ENCODE measurements at places on chromosomes 12 and 14.

- peak; percentile 54 for DNase-seq
Measured at GRCh38 chr12:120710805-120711296, 593 bp downstream of the UNC119B start.

DNA sequence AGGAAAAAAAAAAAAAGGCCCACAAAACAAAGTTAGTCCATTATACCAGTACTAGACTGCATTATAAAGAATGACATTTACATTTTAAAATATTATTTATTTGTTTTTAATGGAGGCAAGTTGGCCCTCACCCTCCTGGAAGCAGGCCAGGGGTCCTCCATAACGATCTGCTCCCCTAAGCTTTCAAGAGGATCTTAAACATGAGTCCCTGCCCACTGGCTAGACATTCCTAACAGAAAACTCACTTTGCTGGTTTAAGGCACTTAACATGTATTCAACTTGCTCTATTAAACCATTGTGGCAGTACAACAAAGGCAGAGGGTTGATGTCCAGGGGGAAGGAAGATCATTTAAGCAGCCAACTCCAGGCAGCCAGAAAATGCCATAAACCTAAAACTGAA lies 111.4 kb downstream of the STXBP6 start:
- no peak for DNase-seq

- no peak for DNase-seq
Measured at GRCh38 chr12:104736307-104736706, 221.8 kb downstream of the SLC41A2 start.

GRCh38 chr14:84144166-84144565 lies 1385.8 kb upstream of the FLRT2 start:
- DNase-seq: no peak

GRCh38 chr14:71783786-71784185 lies 148.4 kb upstream of the RGS6 start:
- no peak for DNase-seq

- no peak for DNase-seq
Measured at GRCh38 chr14:106395456-106396050, 869.2 kb downstream of the TMEM121 start.

GRCh38 chr14:51356381-51356780 lies 116.3 kb downstream of the TMX1 start:
- DNase-seq: no peak

GRCh38 chr12:106582641-106583230 lies at the start of gene RFX4:
Gene RFX4 (plus strand): TSS chr12:106583004. CDS start chr12:106583321, 317 bp downstream.
- DNase-seq: peak; percentile 30

- peak; percentile 77 for DNase-seq
Measured at GRCh38 chr14:106564058-106564643, 1037.8 kb downstream of the TMEM121 start.

DNA sequence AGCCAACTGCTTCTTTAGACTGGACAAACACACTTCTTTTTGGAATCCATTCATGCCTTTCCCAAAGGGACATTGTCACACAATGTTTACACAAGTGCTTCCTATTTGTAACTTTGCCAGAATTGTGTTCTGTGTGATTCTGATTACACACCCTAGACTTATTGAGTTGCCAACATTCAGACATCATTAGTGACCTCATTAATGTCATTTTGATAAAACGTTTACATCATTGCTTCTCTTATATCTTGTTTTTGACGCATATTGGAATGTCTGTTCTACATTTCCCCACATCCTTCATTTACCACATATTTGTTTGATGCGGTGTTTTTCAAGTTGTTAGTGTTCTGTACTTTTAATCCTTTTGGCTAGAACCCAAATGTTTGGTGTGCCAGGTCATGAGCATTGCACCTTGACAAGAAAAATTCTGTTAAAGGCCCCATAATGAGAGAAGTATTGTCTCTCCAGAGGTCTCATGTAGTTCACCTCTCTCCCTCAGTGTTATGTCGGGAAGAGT lies 305.5 kb downstream of the AEBP2 start:
- no peak for DNase-seq

- DNase-seq: no peak
Measured at GRCh38 chr14:90405755-90406154, 8.9 kb downstream of the CALM1 start.

DNA sequence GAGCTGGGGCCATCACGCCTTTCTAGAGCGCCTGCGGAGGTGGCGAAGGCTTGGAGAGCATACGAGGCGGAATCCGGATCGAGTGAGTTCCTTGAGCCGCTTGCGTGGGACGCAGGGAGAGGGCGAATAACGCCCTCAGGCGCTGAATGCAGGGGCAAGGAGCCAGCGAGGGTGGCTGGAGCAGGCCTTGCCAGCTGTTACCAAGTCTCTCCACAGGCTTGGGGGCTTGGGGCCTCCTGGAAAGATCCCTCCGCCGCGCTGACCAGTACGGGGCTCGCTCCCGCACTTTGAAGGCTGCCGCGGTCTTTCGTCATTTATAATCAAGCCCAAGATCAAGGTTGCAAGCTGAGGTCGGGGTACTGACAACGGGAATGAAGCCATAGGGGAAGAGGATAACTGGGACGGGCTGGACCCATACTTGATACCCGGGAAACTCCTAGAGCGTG lies 1.2 kb downstream of the FLRT2 start:
- no peak for DNase-seq

- DNase-seq: peak; percentile 84
Measured at GRCh38 chr12:53499266-53500141, at the start of gene MAP3K12. Gene MAP3K12 (minus strand): TSS chr12:53499458. CDS start chr12:53487391, 12,067 bp downstream.

DNA sequence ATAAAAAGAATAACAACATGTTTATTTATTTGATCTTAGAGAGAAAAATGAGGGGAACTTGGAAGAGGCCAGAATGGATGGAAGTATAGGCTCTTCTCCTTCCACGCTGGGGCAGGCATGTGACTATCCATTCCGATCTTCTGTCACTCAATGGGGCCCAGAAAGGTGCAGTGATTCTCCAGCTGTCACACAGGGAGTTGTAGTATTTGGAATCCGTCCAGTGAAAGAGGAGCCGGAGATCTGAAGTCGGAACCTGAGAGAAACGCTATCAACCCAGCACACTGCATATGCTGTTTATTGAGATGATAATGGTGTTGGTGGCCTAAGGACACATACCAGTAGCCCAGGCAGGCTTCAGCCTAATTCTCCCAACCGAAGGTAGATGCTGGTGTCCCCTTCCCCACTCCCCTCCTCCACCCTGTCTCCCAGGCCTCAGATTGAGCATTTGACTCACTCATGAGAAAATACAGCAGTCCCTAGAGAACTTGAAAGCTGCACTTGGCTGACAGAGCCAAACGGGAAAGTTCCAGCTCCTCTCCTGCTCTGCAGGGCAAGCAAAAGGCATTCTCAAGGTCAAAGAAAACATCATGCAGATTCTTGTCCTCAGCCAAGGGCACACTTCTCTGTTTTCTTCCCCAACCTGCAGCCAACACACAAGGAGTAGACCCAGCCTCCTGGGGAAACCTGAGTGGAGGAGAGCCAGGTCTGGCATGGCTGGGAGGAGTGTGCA lies 100.4 kb downstream of the IRF2BPL start:
- DNase-seq: no peak

- DNase-seq: no peak
Measured at GRCh38 chr14:99563749-99564129, 40.3 kb downstream of the CCDC85C start.

Data from activated naive CD8-positive, alpha-beta T cell treated with anti-CD3 and anti-CD28 coated beads, Interleukin-2, amount 10 ng/mL, durations not matched to agents 7 days and 5 days (primary cell).